ENCODE measurements at places on chromosomes 7 and 10. TPM values are rescaled to one million over a fixed set of nuclear protein-coding genes. Genes with fewer than 3 reads are reported as not detected.

DNA sequence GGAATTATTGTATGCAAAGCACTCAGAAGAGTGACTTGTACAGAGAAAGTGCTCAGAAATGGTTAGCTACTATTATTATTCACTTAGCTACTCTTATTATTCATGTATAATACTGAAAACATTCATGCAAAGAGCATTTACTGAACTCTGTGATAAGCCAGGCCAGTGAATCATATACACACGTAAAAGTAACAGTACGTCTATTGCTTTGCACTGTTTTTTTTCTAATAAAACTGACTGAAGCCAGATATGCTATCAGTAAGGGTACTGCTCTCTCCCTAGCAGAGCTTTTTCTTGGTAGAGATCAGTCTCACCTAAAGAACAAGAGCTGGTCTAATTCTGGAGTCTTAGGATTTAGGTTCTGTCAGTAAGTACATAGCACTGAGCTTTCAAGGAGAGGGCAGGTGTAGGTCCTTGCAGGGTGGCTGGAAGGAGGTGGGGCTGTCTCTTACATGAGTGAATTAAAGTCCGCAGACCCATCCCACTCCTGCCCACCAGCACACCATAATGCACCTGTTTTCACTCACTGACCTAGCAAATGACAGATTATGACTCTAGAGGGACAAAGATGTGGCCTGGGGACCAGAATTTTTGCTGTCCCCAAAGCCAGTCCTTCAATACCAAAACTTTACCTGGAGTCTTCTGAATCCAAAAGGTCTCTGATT is 145.9 kb downstream of the ARID5B start:
- peaks cover 3% of the 10 kb centered on the region for H3K36me3 ChIP-seq
- DNase-seq: no peak
- H3K4me1 ChIP-seq: peaks cover 78% of the 10 kb centered on the region

DNA sequence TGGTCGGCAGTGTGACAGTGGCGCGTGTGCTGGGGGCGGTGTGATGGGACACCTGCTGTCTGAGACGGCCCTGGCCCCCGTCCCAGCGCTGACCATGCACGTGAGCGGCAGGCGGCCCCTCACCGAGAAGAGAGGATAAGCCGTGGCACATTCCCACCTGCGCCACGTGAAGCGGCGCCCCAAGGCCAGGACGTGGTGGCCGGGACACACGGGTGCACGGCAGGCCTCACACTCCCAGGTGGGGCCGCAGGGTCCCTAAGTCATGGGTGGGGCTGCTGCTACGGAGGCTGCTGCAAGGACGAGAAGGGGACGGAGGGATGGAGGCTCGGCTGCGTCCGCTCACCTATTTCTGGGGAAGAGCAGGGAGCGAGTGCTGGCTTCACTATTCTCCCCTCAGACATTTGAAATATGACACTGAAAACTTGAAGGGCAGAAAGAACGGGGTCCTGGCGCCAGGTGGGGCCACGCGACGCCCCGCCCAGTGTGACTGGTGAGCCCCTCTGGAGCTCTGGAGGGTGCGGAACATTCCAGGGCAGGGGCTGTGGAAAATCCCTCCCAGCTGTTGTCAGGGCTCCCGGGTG is 7.5 kb downstream of the CYP2W1 start:
- DNase-seq: no peak
- H3K27me3 ChIP-seq: peaks cover 10% of the 10 kb centered on the region
- no peaks in the 10 kb centered on the region for H3K36me3 ChIP-seq
- peaks cover 11% of the 10 kb centered on the region for H3K4me1 ChIP-seq
- no peak overlapping the region for H3K27ac ChIP-seq

HOXA6 gene
- total RNA-seq: 1.6 TPM

DLG5 gene
- total RNA-seq: 82.2 TPM

CPA4 gene
- total RNA-seq: 0.72 TPM

SPDYE2B gene
- not detected for total RNA-seq

- H3K4me1 ChIP-seq: peaks cover 4% of the 10 kb centered on the region
- H3K27me3 ChIP-seq: no peaks in the 10 kb centered on the region
- H3K27ac ChIP-seq: no peak overlapping the region
- no peaks in the 10 kb centered on the region for H3K36me3 ChIP-seq
- DNase-seq: no peak
- no peak overlapping the region for H3K4me3 ChIP-seq
Observed at GRCh38 chr7:36312064-36312914, 77.4 kb upstream of the ANLN start.

DNA sequence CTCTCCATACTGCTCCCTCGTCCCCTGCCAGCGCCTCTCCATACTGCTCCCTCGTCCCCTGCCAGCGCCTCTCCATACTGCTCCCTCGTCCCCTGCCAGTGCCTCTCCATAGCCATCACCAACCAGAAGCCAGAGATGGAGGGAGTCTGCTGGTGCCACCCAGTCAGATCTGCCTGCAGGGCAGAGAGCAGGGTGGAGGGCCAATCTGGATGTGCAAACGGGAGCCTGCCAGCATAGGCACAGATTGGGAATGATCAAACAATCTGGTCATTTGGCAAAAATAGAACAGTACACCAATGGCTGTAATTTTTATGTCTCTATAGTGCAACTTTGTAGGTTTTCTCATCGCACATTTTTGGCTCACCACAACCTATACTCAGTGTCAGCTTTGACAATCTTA is 76.9 kb upstream of the LRRC4 start:
- DNase-seq: no peak
- no peak overlapping the region for H3K27ac ChIP-seq
- H3K4me3 ChIP-seq: no peak overlapping the region
- peaks cover 10% of the 10 kb centered on the region for H3K4me1 ChIP-seq

- H3K27me3 ChIP-seq: no peaks in the 10 kb centered on the region
- H3K4me1 ChIP-seq: peaks cover 25% of the 10 kb centered on the region
- no peak overlapping the region for H3K4me3 ChIP-seq
- no peak overlapping the region for H3K27ac ChIP-seq
Observed at GRCh38 chr7:101989101-101989500, 171.7 kb downstream of the CUX1 start.

DNA sequence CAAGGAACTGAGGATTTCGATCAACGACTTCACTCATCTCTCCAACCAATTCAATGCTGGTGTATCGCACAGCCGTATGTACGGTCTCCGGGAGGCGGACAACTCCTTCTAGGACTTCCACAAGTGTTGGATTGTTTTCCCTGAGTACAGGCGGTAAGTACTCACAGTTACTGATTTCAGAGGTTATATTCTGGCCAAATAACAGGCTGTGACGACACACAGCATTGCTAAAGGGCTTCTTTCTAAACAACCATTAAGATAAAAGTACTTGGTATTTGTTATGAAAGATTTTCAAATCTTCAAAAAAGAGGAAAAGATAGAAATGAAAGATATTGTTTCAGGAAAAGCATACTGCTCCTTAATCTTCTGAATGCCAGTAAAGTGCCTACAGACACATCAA is 52.2 kb downstream of the IRF5 start:
- H3K27me3 ChIP-seq: no peaks in the 10 kb centered on the region
- no peak overlapping the region for H3K27ac ChIP-seq
- no peak overlapping the region for H3K4me3 ChIP-seq
- H3K4me1 ChIP-seq: no peaks in the 10 kb centered on the region
- peaks cover 6% of the 10 kb centered on the region for H3K36me3 ChIP-seq
- no peak for DNase-seq

PKD2L1 gene
- not detected for total RNA-seq

DNA sequence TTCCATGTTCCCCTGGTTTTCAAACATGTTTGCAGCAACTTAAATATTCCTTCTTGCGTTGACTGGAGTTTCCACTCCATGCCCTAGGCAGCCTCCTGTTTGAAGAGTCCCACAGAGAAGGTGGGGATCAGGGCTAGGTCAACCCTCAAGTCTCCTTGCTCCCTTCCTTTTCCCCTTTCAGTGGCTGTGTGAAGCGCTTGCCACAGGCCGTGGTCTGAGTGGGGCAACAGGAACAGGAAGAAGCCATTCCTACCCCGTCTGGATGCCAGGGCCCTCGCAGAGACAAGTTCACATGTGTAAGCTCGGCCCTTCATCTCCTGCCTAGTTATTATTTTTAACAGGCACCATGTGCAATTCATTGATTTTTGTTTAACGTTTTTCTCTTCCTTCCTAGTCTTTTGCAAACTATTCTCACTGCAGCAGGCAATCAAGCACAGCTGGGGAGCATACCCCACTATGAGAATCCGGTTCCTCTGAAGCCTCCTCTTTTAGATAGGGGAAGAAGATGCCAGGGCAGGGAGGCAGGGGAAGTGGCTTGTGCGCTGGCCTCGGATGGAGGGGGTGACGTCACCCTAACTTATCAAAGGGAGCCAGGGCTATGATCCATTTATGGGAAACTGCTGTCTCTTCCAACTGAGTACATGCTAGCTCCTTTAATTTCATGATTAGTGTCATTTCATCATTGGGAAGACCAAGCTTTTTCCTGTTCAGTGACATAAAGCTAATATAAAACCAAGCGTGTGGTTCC is 64.2 kb downstream of the PRLHR start:
- H3K27ac ChIP-seq: no peak overlapping the region
- H3K4me1 ChIP-seq: no peaks in the 10 kb centered on the region
- no peaks in the 10 kb centered on the region for H3K36me3 ChIP-seq
- no peak overlapping the region for H3K4me3 ChIP-seq

CFAP69 gene
- total RNA-seq: 2.5 TPM
